ENCODE measurements at places on chromosomes 6 and 20.

- no peak for DNase-seq
Observed at GRCh38 chr6:51927450-51927849, 160.0 kb downstream of the PKHD1 start.

- DNase-seq = no peak
Observed at GRCh38 chr6:133244519-133244918, 3.4 kb downstream of the EYA4 start.

DNA sequence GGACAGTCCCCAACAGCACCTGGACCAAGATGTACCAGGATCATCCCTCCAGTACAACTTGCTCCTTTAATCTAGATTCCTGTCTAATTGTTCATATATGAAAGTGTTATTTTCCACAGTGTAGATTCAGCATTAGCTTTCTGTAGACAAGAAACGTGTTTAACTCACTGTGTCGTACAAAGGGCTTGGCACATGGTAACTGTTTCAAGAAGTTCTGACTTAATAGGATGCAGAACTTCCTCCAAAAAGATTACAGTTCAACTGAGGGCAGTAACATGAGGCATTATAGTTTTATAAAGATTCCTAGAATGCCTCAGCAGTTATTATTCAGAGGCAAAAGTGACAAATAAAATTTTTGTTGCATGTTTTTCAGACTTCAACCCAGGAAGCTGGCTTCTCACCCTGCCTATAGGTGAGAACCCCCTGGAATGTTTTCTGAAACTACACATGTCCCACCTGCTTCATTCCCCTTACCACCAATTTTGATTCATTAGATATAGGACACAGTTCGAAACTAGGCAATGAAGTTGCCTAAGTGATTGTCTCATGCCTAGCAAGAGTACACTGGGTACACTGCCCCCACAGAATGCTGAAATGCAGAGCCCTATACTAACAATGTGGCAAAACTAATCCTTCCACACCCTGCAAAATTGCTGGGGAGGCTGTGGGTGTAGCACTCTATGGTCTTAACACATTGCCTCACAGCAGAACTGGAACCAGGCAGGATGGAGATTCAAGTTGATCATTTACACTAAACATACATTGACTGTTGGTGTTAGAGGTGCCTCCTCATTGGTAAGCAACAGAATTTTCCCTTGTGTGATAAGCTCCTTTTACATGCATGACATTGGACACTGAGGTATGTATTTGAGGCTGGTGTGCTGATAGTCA is 22.6 kb upstream of the SH3BGRL2 start:
- no peak for DNase-seq

- no peak for DNase-seq
Observed at GRCh38 chr20:44074252-44075151, 112.5 kb downstream of the JPH2 start.

DNA sequence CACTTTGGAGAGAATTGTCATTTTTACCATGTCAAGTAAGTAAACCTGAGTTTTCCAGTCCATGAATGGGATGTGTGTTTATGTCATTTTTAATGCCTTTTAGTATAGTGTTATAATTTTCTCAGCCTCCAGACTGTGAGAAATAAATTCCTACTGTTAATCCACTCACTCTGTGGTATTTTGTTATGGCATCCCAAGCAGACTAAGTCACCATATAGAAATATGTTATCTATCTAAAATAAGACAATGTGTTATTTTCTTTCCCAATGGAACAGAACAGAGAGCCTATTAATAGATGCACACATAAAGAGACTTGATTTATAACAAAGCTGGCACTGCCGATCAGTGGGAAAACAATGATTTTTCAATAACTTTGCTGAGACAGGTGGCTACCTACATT is 70.2 kb upstream of the SLC4A11 start:
- DNase-seq = no peak

DNA sequence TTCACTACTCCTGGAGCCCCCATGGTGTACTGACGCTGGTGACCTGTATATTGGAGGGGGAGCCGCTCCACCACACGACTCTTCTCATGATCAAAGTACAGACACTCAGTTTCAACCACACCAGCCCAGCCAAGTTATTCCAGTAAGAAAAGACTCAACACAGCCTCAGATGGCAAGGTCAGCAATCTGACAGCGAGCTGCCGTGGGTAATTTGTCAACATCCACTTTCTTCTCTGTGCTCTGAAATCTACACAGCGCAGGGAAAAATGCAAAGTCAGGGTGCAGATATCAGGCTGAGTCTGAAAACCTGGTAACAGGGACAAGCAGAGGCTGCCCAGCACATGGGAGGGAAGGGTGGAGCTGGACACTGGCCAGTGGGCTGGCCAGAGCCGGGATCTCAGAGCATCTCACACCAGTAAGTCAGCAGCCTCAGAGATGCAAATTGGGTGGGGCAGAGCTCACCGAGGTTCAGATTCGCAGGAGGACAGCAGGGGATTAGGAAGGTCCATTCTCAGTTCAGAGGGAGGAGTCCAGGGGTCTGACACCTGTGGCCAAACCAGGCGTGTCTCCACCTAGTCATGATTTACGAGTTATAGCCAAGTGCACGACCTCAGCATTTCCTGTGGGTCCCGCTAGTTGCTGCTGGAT is 44.5 kb upstream of the RPS6KA2 start:
- DNase-seq = no peak

GRCh38 chr20:53159160-53159559 is 187.0 kb downstream of the TSHZ2 start:
- no peak for DNase-seq

DNA sequence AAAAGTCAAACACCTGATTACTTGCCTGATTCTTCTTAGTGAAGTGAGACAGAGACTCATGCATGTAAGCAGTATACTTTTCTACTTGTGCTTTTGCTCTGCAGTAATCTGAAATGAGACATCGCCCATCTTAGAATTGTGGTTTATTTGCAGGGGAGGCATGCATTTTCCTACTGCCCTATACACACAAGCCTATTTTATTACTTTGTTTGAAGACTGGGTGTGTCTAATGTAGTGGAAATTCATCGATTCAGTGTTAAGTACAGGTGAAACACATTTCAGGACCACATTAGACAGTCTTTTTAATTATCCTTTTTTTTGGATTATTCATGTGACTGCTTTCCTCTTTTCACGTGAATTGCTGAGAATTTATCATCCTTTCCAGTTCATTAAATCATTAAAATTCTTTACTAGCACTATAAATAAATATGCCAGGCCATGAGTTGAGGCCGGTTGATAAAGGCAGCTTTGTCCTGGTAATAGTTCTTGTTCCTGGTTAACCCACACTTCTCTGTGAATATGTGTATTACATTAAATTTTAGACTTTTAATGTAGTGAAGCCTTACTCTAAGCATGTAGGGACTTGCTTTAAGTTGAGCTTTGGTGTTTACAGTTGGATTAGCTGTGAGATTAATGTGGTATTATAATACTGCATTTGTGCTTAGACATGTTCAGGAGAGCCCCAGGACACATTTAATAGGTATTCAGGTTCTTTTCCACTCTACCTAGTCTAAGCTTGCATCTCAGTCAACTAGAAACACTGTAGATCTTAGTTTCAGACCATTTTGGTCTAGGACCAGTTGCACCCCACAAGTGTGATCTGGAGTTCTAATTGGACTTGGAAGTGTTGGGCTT is 10.8 kb upstream of the BTBD3 start:
- DNase-seq = no peak

GRCh38 chr6:170198298-170198697 is 92.6 kb downstream of the DLL1 start:
- no peak for DNase-seq

DNA sequence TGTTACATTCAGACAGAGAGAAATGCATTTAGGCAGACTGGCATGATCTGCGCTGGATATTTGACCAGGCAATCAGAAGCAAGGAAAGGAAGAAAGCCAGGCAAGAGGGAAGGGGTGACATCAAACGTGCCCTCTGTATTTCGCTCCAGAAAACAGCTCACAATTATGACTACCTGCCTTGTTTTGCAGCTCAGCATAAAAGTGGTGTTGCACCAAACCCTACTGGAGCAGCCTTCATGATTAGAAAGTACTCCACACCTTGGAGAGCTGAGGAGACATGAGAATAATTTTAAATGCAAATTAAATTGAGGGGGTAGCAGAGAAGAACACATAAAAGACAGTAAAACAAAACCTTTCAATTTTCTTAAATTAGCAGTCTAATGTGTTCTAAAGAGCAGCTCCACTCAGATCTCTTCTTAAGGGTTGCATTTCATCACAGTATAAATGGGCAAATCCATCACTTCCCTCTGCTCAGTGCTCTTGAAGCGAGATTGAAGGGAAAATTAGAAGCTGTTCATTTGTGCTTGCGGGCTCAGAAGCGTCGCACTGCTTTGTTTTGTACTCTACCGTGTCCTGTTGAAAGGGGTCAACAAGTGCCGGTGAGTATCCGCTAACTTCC is at the start of gene PHACTR1:
TSS of gene PHACTR1 (plus strand) at position 470 of the 619 bp plus-strand sequence.
- no peak for DNase-seq

DNA sequence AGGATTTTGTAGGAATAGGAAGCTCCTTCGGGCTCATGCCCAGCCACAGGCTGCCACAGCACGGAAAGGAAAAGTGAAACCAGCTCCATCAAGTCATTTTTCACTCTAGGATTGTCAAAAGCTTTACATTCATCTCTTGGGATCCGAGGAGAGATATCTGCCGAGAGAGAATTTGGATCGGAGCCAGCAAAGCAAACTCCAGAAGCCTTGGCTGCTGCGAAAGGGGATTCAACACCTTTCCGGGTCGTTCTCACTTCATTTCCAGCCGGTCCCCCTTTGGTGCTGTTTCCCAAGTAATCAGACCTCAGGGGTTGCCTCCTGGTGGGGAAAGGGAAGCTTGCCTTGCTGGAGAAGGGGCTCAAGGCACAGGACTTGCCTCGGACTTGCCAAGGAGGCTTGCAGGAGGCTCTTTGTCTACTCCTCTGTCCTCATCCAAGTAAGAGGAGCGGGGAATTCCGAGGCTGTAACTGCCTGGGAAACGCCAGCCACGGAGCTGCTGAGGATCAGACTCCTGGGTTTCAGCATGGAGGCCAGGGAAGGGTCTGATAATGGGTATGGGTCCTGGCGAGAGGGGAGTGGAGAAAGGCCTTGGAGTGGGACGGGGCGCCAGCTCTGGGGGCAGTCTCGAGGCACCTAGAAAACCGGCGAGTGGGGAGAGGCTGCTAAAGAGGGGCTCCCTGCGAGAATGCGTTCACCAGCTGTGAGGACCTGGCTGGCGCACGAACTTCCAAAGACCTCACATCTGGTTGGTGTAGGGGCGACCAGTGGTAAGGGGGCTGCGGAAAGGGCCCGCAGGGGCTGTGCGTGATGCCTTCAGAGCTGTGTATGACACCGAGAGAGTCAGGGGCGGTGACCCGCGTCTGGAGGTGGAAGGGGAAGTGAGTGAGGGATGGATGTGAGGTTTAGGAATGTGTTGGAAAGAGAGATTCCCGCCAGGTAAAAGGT is 702 bp downstream of the ETV7 start:
- no peak for DNase-seq

DNA sequence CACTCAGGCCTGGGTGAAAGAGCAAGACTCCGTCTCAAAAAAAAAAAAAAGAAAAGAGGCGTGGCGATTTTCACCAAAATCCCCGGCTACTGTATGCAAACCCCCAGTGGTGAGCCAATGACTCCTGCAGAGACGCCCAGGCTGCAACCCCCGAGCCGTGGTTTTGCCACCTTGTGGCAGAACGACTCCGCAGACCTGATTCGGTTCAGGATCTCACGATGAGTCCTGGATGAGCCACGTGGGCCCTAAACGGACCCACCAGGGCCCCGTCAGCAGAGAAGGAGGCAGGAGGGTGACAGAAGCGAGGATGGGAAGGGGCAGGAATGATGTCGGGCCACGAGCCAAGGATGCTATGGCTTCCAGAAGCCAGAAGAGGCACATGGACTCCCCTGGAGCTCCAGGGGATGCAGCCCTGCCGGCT is 42.5 kb downstream of the SLC2A4RG start:
- no peak for DNase-seq

DNA sequence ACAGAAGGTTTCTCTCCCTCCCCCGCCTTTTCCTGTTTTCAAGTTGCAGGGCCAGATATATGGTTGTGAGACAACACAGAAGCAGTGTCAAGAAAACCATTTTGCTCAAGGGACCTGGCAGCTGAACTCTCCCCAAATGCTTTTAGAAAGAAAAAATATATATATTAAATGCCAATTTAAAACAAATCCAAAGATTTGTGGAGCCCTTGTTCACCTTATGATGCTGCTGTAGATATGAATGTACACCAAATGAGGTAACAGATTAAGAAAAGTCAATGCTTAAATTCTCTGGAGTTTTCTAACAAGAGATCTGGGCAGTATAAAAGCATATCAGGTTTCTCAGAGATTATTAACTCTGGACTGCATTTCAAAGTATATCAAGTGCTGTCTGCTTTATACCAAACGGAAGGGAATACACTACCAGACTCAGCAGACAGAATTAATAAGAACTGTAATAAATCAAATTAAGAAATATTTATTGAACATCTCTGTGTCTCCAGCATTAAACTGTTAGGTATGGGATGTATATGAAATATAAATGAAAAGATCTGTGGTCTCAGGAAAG is 357.5 kb downstream of the HDGFL1 start:
- no peak for DNase-seq

DNA sequence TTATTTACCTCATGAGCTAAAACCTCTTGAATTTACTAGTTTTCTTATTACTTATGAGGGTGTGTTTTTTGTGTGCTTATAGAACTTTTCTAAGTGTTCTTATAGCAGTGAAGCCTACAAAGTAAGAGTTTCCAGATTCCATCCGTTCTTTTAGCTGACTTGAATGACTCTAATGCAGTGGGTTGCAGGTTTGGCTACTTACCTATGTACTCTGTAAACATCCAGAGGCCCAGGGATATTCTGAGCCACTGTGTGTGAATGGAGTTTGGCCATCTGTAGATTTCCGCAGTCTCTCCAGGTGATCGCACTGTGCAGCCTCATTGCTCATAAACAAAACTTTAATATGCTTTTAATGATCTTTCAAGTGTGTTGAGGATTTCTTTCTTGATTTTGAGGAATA is 157.8 kb downstream of the MYO6 start:
- no peak for DNase-seq

DNA sequence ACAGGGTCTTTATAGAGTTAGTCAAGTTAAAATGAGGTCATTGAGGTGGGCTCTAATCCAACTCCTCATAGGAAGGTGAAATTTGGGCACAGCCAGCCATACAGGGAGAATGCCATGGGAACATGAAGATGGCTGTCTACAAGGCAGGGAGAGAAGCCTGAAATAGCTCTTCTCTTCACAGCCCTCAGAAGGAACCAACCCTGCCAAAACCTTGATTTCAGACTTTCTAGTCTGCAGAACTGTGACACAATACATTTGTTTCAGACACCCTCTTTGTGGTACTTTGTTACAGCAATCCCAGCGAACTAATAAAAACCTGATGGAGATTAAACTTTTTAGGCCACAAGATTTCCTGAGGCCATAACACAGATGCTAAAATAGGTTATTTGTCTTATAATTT is 43.1 kb upstream of the HECA start:
- no peak for DNase-seq

DNA sequence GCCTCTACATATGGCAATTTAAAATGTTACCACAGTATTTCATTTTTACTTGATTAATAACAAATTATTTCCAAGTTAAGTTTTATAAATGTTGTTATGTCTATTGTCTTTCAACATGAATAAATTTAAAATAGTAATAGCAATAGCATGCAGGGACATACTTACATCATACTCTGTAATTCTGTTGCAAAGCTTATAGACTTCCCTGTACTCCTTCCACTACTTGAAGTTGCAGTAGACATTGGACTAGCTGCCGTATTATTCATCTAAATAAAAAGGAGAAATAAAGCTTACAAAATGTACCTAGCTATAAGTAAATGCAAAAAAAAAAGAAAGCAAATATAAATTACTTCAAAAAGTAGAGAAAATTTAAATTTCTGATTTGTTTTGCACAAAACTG is 12.7 kb downstream of the SUPT3H start:
- no peak for DNase-seq
